ENCODE measurements at places on chromosomes 7 and 10. TPM values are rescaled to one million over a fixed set of nuclear protein-coding genes. Genes with fewer than 3 reads are reported as not detected.

GRCh38 chr7:55520426-55521140 is 51.7 kb downstream of the VOPP1 start:
- no peak for DNase-seq

KEL gene
- total RNA-seq, result 0.28 TPM

ARHGEF5 gene
- 6.6 TPM for total RNA-seq

DNA sequence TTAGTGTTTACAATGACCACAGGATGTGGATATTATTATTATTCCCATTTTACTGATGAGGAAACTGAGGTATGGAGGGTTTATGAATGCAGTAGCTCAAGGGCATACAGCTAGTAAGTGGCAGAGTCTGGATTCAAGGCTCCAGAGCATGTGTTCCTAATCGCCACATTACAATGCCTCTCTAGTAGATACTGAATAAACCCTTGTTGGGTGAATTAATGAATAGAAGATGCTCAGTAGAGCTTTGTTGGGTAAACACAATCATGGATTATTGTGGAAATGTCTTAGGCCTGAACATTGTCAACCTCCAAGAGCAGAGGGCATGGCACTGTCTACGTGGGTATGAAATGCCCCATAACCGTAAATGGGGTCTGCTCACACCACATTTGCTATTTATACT is 545.3 kb downstream of the LRMDA start:
- DNase-seq, result no peak

- no peak for DNase-seq
Measured at GRCh38 chr7:74280985-74281384, 8.2 kb upstream of the CLIP2 start.

- DNase-seq, result no peak
Measured at GRCh38 chr7:1529383-1530116, 952 bp upstream of the MAFK start.

- DNase-seq, result no peak
Measured at GRCh38 chr10:131461093-131461492, 149.6 kb upstream of the TCERG1L start.

- DNase-seq, result no peak
Measured at GRCh38 chr7:16070806-16071205, 350.5 kb downstream of the CRPPA start.

- no peak for DNase-seq
Measured at GRCh38 chr10:78292982-78293865, 259.6 kb downstream of the RPS24 start.

FAM25C gene
- not detected for total RNA-seq

GRCh38 chr7:98860071-98860470 is 9.7 kb downstream of the TMEM130 start:
- DNase-seq, result no peak

DNA sequence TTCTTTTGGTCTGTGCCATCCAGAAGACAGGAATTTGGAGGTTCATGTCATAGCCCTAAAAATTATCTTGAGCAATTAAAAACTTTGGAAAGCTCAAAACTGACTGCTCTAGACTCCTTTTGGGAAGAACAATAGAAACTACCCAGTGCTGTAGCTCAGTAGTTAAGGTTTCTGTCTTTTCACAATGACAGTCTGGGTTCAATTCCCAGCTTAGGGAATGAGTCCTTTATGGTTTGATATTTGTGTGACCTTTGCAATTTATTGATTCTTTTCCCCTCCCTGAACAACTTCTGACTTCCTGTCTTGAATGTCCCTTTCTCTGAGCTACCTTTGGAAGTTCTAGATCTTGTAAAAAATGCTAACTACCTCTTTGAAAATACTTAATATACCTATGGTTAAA is 603.3 kb upstream of the IGFBP3 start:
- DNase-seq, result no peak

DNA sequence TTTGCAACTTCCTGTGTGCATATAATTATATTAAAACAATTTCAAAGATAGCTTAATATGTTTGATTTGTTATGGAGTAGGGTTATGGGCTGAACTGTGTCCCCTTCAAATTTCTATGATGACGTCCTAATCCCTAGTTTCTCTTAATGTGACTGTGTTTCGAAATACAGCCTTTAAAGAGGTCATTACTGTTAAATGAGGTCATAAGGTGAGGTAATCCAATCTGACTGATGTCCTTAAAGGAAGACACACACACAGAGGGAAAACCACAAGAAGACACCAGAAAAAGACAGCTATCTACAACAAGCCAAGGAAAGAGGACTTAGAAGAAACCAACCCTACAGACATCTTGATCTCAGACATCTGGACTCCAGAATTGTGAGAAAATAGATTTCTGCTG is 407.4 kb downstream of the MAGI2 start:
- no peak for DNase-seq

ZNF365 gene
- total RNA-seq, result 0.19 TPM

DNA sequence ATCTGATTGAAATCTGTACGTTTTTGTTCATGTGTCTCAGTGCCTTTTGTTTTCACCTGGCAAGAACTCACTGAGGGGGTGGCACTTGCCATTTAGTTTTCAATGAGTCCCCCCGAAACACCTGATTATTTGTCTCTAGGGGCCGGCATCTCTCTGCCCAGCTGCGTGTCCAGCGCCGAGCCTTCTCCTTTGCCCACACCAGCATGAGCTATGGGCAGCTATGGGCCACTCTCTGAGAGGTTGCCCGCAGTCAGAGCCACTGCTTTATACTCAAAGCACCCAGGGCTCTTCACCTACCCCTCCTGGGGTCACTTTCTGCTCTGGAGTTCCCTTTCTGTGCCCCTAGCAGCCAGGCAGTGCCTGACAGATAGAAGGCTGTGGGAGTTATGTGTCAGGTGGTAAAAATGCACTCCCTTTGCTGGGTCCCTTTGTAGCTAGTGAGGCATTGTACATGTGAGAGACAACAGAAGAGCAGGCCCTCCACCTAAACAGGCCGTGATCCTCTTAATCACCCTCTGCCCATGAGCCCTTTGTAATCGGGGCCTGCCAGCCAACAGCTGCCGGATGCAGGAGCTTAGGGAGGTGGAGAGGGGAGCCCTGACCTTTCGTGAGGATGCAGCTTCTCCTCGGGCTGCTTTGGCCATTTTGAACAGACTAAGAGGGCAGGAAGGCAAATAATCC is 133.1 kb upstream of the NPS start:
- no peak for DNase-seq

BUD31 gene
- 62.2 TPM for total RNA-seq

GIMAP5 gene
- 64.2 TPM for total RNA-seq

ARHGEF35 gene
- total RNA-seq, result 3.8 TPM

DNA sequence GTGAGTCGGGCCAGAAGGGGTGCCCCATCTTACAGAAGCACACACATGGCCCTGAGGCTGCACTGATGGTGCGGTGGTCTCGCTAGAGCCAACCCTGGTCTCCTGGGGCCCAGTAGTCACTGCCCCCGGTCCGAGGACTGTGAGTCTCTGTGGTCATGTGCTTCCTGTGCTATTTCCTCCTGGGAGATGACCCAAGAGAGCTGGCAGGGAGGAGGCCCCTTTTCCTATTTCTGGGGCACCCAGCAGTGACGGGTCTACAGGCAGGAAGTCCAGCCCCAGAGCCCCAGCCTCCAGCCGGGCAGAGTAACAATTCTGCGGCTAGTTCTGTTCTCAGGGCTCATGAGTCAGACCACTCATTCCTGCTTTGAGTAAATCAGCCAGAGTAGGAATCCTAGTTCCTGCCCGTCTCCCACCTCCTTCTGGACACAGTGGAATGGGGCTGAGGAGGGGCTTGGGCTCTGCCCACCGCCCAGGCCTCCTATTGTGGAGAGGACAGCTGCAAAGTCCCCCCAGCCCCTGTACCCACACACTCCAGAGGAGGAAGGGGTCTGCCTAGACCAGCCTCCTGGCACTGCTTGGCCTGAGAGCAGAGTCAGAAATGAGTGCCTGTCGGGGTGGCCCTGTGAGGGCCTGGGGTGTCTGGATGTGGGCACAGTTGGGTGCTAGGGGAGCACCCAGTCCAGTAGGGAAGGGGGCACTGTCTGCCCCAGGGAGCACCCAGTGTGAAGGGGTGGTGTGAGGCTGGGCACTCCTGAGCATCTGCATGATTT is 80.5 kb upstream of the PPIF start:
- no peak for DNase-seq

DNA sequence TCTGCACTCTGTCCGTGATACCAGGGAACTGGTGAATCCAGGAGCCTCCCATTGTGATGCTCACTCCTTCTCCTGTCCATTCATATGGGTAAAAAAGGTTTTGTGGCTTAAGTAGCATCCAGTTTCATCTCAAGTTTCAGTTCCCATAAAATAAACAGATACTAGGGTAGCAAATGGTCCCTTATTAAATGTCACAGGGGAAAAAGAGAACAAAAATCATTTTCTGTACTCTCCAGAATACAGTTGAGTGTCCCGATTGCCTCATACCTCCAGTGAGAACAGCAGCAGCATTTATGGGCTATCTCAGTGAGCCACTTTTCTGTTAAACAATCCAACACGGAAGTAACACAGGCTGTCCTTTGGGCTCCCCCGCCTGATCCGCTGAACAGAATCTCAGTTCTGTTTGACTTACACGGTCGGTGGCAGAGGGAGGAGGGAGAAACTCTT is 179.6 kb downstream of the CELF2 start:
- DNase-seq, result no peak

CASTOR2 gene
- total RNA-seq, result 9.2 TPM

DNA sequence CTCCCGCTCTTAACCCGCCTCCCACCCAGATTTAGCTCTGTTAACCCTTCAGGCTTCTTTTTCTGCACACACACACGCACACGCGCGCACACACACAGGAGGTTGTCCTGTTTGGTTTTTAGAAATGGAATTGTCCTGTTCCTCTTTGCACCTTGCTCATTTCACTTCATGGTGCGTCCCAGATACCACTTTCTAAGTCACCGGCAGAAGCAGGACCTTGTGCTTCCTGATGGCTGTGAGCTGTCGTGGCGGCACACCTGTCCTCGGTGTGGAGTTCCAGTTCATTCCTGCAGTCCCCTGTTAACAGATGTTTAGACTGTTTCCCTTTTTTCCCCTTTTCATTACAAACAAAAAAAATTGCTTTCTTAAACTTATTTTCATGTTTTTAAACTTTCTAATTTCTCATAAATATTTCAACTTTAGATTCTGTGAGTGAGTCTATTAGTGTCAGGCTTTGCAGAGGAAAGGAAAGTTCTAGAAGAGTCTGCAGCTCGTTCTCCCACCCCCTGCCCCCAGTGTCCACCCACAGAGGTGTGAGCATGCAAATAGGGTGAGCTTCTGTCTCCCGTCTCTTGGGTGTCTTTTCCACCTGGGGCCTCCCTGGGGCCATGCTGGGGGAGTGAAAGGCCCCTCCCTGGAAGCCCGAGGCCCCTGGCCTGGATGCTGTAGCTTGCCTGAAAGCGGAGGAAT is 85.5 kb downstream of the LHPP start:
- no peak for DNase-seq

- DNase-seq, result no peak
Measured at GRCh38 chr10:70551971-70552422, 50.5 kb downstream of the PRF1 start.

GRCh38 chr7:151954866-151955820 is 1.1 kb upstream of the GALNTL5 start:
- no peak for DNase-seq

DNA sequence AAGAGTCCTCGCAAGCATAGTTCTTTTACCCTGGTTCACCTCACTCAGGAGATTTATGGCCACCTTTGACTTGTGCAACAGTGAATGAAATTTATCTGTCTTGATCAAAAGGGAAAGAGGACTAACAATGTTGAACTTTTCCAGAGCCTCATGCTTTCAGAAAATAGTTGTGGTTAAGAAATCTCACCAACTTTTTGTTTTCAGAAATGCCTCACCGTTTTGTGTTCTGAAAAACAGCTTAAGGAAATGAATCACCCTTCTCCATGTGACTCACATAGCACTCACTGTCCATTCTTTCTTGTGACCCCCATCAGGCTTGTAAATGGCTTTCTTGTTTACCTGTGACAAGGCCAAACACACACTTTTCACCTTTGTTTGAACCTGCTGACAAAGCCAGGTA is 148.6 kb upstream of the FAM3C start:
- no peak for DNase-seq
